ENCODE measurements at places on chromosomes 5 and 9.

GRCh38 chr9:37971108-37971459, 67.2 kb upstream of the SLC25A51 start:
- no peak for DNase-seq

DNA sequence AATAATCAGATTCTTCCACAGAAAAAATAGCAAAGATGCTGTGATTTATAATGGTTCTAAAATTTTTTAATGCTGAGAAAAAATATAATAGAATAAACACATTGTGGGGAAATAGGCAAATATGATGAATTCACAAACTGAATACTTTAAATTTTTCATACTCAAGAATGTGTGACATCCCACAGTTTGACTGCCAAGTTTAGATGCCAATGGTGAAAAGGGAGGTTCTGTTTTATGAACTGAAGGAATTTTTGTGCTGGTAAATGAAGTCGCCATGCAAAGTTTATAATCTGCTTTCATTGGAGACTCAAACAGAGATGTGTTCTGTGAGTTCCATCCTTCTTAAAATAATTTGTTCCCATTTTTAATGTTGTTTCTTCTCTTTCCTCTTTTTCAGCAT, 367.5 kb upstream of the ADAMTS16 start:
- no peak for DNase-seq

GRCh38 chr5:106680330-106680729, 990.4 kb downstream of the EFNA5 start:
- DNase-seq = no peak

- no peak for DNase-seq
Observed at GRCh38 chr5:103519550-103519949, 43.0 kb downstream of the NUDT12 start.

GRCh38 chr5:127041571-127041970, 11.2 kb upstream of the MARCHF3 start:
- no peak for DNase-seq

DNA sequence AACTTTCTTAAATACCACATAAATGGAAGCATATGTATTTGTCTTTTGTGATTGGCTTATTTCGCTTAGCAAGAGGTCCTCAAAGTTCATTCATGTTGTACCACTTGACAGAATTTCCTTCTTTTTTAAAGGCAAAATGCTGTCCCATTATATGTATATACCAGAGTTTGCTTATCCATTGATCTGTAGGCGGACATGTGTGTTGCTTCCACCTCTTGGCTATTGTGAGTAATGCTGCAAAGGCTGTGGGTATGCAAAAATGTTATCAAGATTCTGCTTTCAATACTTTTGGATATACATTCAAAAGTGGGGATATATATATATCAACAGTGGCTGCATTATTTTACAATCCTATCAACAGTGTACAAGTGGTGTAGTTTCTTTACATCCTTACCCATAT, 271.0 kb downstream of the PRR16 start:
- no peak for DNase-seq

GRCh38 chr9:129406278-129407225, 214.3 kb downstream of the C9orf50 start:
- DNase-seq = no peak

DNA sequence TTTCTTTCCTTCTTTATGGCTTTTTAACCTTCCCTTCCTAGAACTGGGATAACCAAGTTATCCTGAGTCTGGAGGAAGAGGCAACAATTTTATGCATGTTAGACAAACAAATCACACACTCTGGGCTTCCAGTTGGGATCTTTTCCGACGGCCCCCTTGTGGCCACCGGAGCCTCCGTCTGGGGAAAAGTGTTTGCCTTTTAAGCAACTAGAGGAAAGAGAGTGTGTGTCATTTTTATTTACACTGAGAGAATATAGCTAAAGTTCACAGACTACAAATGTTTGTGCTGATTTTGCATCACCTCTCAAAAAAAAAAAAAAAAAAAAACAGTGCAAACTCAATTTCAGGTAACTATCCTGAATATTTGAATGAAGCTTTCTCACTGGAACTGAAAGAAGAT, 126.2 kb downstream of the SEMA6A start:
- DNase-seq = no peak

Data from NCI-H1092 (cell line).